ENCODE measurements at places on chromosomes 1 and 21.

- DNase-seq = no peak
These were observed 37.4 kb downstream of the BTBD8 start for GRCh38 chr1:92117526-92117925.

DNA sequence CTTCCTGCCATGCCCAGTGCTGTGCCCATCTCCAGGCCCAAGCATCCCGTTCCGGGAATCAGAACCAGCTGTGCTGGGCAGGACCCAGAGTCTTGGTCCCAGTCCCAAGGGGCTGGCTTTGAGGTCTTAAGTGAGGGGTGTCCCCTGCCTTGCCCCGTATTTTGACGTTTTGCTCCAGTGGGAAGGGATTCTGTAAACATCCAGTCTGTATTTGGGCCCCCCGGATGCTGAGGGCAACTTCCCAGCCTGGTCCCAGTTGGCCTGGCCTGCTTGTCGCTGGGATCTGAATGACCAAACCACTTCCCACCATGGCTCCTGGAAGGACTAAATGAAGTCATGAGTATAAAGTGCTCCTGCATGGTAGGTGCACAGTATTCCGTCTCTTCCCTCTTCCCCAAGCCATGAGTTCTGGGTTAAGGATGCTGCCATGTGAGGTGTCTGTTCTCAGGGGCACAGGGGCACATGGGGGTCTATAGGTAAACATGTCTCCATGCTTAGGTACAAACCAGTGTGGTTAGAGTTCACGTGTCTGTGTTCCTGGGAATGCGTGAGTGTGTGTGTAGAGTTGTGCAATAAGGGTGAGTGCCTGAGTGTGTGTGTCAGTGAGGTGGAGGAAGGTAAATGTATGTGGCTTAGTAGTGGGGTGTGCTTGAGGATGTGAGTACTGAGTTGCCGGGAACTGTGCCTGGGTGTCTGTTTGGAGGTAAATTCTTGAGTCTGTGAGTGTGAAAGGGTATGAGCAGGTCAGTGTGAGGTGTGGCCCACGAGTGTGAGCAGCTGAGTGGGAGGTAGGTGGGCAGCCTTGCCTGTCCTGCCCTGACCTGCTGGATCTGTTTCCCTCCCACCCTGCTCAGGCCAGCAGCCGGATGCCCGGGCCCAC, 1.5 kb downstream of the B4GALT2 start:
- DNase-seq = no peak

DNA sequence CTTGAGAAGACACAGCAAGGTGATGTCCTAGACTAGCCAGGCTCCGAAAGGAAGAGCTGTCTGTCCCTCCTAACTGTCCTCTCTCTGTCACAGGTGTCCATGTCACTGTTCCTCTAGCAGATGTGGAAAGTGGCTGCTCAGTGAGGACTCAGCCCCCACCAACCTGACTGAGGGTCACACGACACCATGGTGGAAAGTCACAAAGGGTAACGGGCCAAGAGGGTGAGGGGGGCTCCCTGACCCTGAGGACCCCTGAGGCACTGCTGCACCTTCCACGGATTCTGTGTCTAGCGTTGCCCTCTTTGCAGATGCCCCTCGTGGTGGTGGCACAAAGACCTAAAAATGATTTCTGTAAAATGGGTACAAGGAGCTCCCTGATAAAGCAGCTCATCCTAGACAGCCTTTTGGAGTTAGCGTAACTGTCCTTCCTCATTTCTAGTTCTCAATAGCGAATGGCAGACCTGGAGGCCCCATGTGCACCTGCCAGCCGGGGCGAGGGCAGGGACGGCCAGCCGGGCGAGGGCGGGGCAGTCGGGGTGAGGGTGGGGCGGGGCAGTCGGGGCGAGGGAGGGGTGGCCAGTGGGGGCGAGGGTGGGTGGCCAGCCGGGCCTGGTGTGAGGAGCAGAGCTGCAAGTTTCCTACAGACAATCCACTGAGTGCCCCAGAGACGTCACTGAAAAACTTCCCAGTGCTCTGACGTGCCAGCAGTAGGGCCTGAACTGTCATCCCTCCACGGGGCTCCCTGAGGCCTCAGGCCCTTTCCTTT, 23.4 kb downstream of the POFUT2 start:
- no peak for DNase-seq

DNA sequence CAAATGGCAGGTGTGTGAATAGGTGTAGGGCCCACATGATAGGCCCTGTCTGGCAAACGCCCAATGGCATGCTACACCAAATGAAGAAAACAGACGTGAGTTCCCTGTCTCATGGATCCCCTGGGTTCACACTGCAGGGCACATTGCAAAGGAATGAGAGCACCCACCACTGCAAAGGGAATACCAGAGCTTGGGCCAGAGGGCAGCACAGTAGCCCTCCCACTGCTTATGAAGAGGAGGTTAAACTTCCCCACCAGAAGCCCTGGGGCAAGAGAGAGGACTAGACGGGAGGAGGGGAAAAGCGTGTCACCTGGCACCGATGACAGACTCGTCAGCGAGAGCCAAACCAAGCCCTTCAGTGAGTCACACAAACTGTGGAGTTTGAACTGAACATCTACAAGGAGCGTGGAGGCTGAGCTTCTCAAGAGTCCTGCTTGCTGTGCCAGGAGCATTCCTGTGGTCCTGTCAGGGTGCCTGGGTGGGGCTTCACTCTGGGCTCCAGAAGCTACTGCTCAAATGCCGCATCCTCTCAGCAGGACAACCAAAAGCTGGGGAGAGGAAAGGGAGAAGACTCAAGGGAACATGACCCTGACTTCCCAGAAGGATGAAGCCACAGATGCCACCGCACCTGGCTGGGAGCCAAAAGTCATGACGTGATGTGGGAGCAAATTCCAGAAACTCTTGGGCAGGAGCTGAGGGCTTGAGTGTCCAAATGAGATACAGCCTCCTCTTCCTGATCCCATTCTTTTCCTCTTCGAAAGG, 61.1 kb downstream of the TOMM20 start:
- no peak for DNase-seq

DNA sequence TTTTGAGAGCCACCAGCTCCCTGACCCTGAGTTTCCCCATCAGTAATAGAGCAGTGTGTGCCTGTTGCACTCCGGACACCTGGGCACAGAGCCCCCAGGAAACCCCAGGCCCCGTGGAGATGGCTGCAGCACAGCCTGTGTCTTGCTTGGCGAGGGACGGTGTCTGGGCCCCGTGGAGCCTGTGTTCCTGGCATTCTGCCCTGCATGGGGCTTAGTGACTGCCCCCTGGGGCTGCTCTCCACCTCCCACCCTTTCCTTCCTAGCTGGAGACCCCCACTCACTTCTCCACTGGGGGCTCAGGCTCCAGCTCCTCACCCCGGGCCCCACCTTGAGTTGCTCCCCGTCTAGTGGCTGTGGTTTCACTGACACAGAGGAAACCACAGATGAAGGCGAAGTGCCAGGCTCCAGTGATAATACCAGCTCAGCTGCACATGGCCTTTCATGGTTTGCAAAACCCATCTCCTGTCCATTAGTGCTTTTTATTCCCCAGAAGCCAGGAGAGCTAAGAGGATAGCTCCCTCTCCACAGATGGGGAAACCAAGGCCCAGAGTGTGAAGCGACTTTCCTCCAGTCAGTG, 39.4 kb downstream of the DMRTB1 start:
- DNase-seq = no peak

GRCh38 chr1:229759586-229759985, 133.5 kb downstream of the URB2 start:
- no peak for DNase-seq

All from germinal center (tissue), 1 donor.